Stimulated activated naive B cell treated with anti-CD40 and anti-IgM and Interleukin-4, amounts not matched to agents 10 μg/mL and 1 μg/mL and 100 μg/mL, for 72 hours (primary cell): ENCODE measurements at places on chromosomes 16 and 17.
A peak's percentile ranks its signal among the peaks of the same experiment; 100 is the strongest.

DNA sequence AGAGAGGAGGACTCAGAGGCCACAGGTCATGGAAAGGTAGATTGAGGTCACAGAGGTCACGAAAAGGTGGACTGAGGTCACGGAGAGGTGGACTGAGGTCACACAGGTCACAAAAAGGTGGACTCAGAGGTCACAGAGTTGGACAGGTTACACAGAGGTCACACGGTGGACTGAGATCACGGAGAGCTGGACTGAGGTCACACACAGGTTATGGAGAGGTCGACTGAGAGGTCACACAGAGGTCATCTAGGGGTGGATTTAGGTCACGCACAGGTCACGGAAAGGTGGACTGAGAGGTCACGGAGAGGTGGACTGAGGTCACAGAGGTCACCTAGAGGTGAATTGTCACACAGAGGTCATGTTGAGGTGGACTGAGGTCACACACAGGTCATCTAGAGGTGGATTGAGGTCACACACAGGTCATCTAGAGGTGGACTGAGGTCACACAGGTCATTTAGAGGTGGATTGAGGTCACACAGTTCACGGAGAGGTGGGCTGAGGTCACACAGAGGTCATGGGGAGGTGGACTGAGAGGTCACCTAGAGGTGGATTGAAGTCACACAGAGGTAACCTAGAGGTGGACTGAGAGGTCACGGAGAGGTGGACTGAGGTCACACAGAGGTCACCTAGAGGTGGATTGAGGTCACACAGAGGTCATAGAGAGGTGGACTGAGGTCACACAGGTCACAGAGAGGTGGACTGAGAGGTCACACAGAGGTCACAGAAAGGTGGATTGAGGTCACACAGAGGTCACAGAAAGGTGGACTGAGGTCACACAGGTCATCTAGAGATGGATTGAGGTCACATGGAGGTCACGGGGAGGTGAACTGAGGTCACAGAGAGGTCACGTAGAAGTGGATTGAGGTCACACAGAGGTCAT is 26.7 kb upstream of the JPT2 start:
- peaks cover 60% of the 10 kb centered on the region for H3K36me3 ChIP-seq
- H3K27me3 ChIP-seq, result no peaks in the 10 kb centered on the region
- H3K4me1 ChIP-seq, result peaks cover 46% of the 10 kb centered on the region

DNA sequence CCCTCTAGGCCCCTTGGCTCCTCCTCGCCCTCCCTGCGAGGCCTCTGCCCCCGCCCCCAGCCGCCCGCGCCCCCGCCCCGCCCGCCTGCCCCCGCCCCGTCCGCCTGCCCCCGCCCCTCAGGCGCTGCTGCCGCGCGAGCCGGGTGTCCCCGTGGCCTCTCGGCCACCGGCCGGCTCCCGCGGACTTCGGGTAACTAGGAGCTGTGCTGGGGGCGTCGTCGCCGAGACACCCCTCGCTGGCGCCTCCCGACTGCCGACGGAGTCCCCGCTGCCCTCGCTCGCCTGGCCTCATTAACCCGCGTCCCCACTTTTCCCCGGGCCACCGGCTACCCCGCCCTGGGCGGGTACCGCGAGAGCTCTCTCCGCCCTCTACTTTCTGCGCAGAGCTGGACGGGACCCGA is at the start of gene TLCD1:
Gene TLCD1, minus strand, starts transcription at position 8 of the 401 bp plus-strand sequence. CDS start 136 bp downstream, outside the sequence.
- peaks cover 47% of the 10 kb centered on the region for H3K4me1 ChIP-seq
- peak within 1 kb of the TSS; percentile 97 for H3K27ac ChIP-seq
- peak; percentile 82 for DNase-seq
- H3K27me3 ChIP-seq, result no peaks in the 10 kb centered on the region
- H3K36me3 ChIP-seq, result peaks cover 54% of the 10 kb centered on the region
- H3K4me3 ChIP-seq, result peak within 1 kb of the TSS; percentile 99

GRCh38 chr16:2858245-2859025 is 465 bp upstream of the PRSS22 start:
- H3K27ac ChIP-seq, result no peak overlapping the region
- no peak overlapping the region for H3K4me3 ChIP-seq
- DNase-seq, result no peak
- peaks cover 64% of the 10 kb centered on the region for H3K27me3 ChIP-seq
- no peaks in the 10 kb centered on the region for H3K36me3 ChIP-seq
- H3K4me1 ChIP-seq, result peaks cover 8% of the 10 kb centered on the region

DNA sequence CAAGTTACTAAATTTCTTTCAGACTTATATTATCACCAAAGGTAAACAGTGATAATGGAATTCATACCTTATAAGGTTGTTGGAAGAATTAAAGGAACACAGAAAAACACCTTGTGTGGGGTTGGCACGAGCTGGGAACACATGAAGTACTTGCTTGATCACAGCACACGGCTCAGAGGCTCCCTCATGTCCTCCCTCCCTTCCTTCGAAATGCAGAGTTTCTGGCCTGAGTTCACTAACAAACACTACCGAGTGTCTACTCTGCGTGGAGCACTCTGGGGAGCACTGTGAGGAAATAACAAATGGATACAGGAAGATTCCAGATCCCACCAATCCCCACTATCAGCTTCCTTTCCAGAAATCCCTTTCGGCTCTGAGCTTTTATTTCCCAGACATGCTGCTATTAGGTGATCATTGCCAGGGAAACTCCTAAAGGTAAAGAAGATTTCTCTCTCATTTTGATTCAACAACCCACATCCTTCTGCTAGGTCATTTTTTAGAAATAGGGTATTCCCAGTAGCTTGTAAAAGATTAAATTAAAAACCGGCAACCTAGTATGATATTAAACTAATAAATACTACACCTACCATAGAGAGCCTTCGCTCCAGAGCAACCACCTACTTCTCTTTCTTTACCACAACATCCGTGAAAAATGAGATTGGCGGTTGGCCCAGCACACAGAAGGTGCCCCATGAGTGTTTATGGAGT is 6.1 kb upstream of the HNF1B start:
- H3K27me3 ChIP-seq, result peaks cover 31% of the 10 kb centered on the region
- peaks cover 14% of the 10 kb centered on the region for H3K36me3 ChIP-seq
- no peak overlapping the region for H3K27ac ChIP-seq
- no peak overlapping the region for H3K4me3 ChIP-seq
- DNase-seq, result no peak

GRCh38 chr16:75109732-75110243 is 6.8 kb downstream of the LDHD start:
- peaks cover 74% of the 10 kb centered on the region for H3K27me3 ChIP-seq
- peak overlapping the region; percentile 9 for H3K4me3 ChIP-seq
- H3K4me1 ChIP-seq, result peaks cover 65% of the 10 kb centered on the region
- no peaks in the 10 kb centered on the region for H3K36me3 ChIP-seq
- H3K27ac ChIP-seq, result no peak overlapping the region
- no peak for DNase-seq

GRCh38 chr16:29848420-29849297 is 14.4 kb downstream of the CDIPT start:
- no peaks in the 10 kb centered on the region for H3K27me3 ChIP-seq
- no peak overlapping the region for H3K4me3 ChIP-seq
- H3K27ac ChIP-seq, result peak overlapping the region; percentile 83
- H3K4me1 ChIP-seq, result peaks cover 5% of the 10 kb centered on the region

GRCh38 chr16:56944954-56945839 is 13.3 kb downstream of the HERPUD1 start:
- peaks cover 86% of the 10 kb centered on the region for H3K4me1 ChIP-seq
- H3K27me3 ChIP-seq, result no peaks in the 10 kb centered on the region
- H3K36me3 ChIP-seq, result peaks cover 36% of the 10 kb centered on the region
- H3K4me3 ChIP-seq, result peak overlapping the region; percentile 36

- H3K4me1 ChIP-seq, result peaks cover 10% of the 10 kb centered on the region
- H3K4me3 ChIP-seq, result no peak overlapping the region
- no peak for DNase-seq
Observed at GRCh38 chr17:81537343-81537855, 9.2 kb downstream of the FSCN2 start.

DNA sequence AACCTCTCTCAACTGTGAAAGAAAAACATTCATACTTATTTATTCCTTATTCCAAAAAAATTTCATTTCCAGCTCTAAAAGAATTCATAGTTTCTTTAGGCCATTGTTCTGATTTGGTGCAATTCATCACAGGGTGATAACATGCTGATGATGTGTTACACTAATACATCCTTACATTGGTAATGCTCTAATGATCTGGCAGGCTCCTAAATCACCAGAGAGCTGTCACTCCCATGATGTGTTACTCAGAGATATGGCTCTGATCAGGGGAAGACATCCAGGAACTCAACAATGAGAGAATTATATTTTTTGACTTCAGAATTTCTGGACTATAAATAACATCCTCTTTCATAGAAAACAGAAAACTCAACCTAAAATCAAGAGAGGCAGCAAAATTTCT is 209.3 kb downstream of the CHD9NB start:
- no peaks in the 10 kb centered on the region for H3K4me1 ChIP-seq
- no peak overlapping the region for H3K4me3 ChIP-seq
- no peaks in the 10 kb centered on the region for H3K36me3 ChIP-seq
- DNase-seq, result no peak
- H3K27me3 ChIP-seq, result no peaks in the 10 kb centered on the region

GRCh38 chr17:16494059-16494458 is 2.1 kb upstream of the LRRC75A start:
- no peaks in the 10 kb centered on the region for H3K36me3 ChIP-seq
- H3K27ac ChIP-seq, result no peak overlapping the region
- peaks cover 10% of the 10 kb centered on the region for H3K4me1 ChIP-seq
- no peak for DNase-seq

- peaks cover 21% of the 10 kb centered on the region for H3K4me1 ChIP-seq
- no peaks in the 10 kb centered on the region for H3K36me3 ChIP-seq
- no peaks in the 10 kb centered on the region for H3K27me3 ChIP-seq
- peak overlapping the region; percentile 77 for H3K4me3 ChIP-seq
- DNase-seq, result peak; percentile 64
Observed at GRCh38 chr17:73566905-73567782, 77.1 kb downstream of the SDK2 start.

GRCh38 chr17:16944334-16945135 is 27.4 kb downstream of the TNFRSF13B start:
- H3K4me3 ChIP-seq, result no peak overlapping the region
- H3K36me3 ChIP-seq, result peaks cover 51% of the 10 kb centered on the region
- no peaks in the 10 kb centered on the region for H3K27me3 ChIP-seq
- peak overlapping the region; percentile 67 for H3K27ac ChIP-seq

GRCh38 chr17:40963838-40964237 is 2.9 kb downstream of the KRT39 start:
- no peaks in the 10 kb centered on the region for H3K36me3 ChIP-seq
- no peak for DNase-seq
- peaks cover 3% of the 10 kb centered on the region for H3K4me1 ChIP-seq
- peaks cover 4% of the 10 kb centered on the region for H3K27me3 ChIP-seq
- H3K27ac ChIP-seq, result no peak overlapping the region
- no peak overlapping the region for H3K4me3 ChIP-seq

DNA sequence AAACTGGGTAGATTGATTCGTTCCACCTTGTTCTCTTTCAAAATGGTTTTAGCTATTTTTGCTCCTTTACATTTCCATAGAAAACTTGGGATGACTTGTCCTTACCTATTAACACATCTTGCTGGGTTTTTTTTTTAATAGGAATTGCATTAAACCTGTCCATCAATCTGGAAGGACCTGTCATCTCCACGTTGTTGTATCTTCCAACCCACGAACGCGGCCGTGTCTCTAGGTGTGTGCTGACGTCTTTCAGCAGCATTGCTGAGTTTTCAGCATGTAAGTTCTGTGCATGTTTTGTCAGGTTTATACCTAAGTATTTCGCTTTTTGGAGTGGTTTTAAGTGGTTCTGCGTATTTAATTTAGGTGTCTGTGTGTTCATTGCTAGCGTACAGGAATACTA is 60.4 kb upstream of the GNG13 start:
- peaks cover 4% of the 10 kb centered on the region for H3K4me1 ChIP-seq
- peak overlapping the region; percentile 4 for H3K27ac ChIP-seq
- no peak for DNase-seq
- H3K36me3 ChIP-seq, result peaks cover 11% of the 10 kb centered on the region
- H3K27me3 ChIP-seq, result no peaks in the 10 kb centered on the region

DNA sequence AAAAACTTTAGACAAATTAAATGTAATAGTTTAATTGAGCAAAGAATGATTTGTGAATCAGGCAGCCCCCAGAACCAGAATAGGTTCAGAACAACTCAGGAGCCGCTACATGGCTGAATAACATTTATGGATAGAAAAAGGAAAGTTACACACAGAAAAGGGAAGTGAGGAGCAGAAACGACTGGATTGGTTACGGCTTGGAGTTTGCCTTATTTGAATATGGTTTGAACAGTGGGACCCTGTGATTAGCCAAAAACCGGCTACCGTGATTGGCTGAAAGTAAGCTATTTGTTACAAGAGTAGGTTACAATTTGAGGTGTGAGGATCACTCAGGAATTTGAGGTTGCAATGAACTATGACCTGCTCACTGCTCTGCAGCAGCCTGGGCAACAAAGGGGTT is 1139.8 kb downstream of the CDH11 start:
- H3K27ac ChIP-seq, result no peak overlapping the region
- H3K27me3 ChIP-seq, result no peaks in the 10 kb centered on the region
- no peak overlapping the region for H3K4me3 ChIP-seq

DNA sequence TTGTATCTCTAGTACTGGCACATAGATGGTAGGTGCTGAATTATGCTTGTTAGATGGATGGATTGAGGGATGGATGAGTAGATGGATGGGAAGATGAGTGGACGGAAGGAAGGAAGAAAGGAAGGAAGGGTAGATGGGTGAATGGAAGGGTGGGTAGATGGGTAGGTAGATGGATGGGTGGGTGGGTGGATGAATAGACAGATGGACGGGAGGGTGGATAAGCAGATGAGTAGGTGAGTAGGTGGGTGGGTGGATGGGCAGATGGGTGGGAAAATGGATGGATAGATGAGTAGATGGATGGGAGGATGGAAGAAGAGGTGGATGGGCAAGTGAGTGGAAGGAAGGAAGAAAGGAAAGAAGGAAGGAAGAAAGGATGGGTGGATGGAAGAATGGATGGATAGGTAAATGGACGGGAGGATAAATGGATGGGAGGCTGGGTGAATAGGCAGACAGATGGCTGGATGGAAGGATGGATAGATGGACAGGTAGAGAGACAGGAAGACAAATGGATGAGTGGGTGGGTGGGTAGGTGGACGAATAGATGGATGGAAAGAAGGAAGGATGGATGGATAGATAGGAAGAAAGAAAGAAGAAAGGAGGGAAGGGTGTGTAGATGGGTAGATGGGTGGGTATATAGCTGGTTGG is 56.9 kb downstream of the MYH11 start:
- no peaks in the 10 kb centered on the region for H3K4me1 ChIP-seq
- H3K27ac ChIP-seq, result no peak overlapping the region
- H3K36me3 ChIP-seq, result peaks cover 7% of the 10 kb centered on the region
- DNase-seq, result no peak
- H3K4me3 ChIP-seq, result no peak overlapping the region

GRCh38 chr17:10052106-10052813 is 146.1 kb downstream of the GAS7 start:
- peaks cover 6% of the 10 kb centered on the region for H3K36me3 ChIP-seq
- DNase-seq, result peak; percentile 83
- no peaks in the 10 kb centered on the region for H3K27me3 ChIP-seq
- H3K4me1 ChIP-seq, result peaks cover 50% of the 10 kb centered on the region
- H3K27ac ChIP-seq, result peak overlapping the region; percentile 97
